Skin of body (tissue), 3 donors: ENCODE measurements at places on chromosomes 5 and 9. TPM values are rescaled to one million over a fixed set of nuclear protein-coding genes. Genes with fewer than 3 reads are reported as not detected.

CRHBP gene
- total RNA-seq, result 0.20 TPM

- no peak for DNase-seq
These were observed 56.8 kb downstream of the MTREX start for GRCh38 chr5:55364537-55365055.

- DNase-seq, result no peak
These were observed 5.7 kb upstream of the AQP7 start for GRCh38 chr9:33408087-33408486.

CDX1 gene
- 0.49 TPM for total RNA-seq

DNA sequence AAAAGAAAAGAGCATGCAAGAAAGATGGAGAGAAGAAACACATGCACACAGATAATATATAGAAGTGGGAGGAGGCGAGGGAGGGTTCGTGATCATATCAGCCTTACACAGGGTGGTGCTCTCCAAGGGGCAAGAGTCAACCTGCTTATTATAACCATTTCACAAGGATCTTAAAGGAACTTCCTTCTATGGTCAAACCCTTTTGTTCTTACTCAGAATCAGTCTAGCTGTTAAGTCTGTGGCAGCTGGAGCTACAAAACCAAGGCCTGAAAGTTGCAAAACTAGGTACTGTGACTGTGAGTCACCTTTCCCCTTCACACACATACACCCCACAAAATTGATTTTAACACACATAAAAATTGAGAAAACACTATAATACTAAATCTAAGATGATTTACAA, 18.5 kb upstream of the ERMP1 start:
- DNase-seq, result no peak

SARDH gene
- 2.6 TPM for total RNA-seq

DNA sequence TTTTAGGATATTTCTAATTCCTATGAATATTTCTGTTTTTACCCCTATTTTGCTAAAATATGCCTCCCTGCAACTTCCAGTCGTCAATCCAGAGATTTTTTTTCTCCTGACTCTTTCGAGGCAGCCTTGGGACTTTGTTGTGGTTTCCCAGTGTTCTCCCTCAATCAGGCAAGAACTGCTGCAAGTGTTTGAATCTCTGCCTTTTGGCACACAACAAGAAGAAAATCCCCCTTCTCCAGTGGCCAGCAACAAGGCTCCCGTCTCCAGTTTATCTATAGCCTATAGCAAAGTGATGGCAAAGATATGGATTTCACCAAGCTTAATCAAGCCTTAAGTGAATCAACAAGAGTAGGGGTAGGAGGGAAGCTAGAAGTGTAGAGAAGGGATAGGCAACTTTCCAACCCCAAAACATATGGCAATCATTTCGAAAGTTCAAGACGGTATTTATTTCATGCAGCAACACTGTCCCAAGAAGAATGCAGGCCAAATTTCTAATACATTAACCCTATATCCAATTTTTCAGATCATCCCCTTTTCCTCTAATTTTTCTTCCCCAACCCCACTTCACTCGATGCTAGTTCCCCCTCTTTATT, 37.7 kb upstream of the PAPPA start:
- peak; percentile 53 for DNase-seq

RGS3 gene
- total RNA-seq, result 42.8 TPM

- DNase-seq, result no peak
These were observed 95.9 kb downstream of the HRH2 start for GRCh38 chr5:175753536-175754402.

DNA sequence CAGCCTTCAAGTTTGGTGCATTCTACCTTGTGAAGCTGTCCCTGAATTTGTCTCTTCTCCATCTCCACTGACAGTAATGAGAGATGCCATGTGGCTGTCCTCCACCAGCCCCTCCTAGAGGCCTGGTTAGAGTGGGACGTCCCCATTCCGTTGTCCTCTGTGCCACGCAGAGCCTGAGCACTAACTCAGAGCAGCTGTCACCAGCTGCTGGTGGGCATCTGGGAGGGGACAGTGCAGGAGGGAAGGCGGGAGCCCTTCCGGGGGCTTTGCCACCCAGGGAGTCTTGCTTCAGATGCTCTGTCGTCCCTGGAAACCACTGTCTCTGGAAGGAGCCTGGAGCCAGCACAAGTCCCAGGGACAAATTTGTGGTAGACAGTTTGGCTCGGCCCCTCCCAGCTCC, 78.6 kb downstream of the PDZD2 start:
- peak; percentile 4 for DNase-seq

TMEM174 gene
- total RNA-seq, result not detected

DNA sequence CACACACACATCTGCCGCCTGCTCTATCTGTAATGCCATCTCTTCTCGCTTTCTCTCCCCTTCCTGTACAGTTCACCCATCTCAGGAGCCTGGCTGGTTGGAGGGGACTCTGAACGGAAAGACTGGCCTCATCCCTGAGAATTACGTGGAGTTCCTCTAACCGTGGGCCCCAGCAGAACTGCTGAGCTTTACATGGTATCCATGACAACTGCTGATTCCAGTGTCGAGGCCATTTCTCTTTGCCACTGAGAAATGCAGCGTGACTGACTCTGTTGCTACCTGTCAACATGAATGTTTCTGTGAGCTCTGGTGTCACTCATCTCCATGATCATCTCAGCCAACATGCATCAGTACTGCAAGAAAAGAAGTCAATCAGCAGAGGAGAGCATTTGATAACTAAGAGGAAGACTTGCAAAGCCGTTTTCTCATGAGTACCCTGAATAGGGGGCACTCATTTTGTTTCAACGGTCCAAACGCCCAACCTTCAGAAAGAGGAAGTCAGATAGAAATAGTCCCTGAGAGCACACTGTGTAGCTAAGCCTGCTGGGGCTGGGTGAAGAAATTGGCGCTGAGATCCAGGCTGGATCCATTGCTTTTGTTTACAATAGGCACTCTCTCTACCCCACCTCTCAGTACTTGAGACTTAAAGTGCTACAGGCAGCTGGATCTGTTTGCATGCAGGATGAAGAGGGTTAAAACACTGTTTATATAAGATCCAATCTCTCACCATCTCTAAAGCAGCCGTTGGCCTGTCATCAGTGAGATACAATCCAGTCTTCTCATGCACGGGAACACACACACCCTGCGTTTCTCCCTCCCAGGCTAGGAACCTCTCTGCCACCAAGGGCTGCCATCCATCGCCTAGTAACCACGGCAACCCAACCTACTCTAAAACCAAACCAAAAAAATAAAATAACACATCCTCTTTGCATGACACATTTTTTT, 180.9 kb downstream of the NR3C1 start:
- no peak for DNase-seq

DNA sequence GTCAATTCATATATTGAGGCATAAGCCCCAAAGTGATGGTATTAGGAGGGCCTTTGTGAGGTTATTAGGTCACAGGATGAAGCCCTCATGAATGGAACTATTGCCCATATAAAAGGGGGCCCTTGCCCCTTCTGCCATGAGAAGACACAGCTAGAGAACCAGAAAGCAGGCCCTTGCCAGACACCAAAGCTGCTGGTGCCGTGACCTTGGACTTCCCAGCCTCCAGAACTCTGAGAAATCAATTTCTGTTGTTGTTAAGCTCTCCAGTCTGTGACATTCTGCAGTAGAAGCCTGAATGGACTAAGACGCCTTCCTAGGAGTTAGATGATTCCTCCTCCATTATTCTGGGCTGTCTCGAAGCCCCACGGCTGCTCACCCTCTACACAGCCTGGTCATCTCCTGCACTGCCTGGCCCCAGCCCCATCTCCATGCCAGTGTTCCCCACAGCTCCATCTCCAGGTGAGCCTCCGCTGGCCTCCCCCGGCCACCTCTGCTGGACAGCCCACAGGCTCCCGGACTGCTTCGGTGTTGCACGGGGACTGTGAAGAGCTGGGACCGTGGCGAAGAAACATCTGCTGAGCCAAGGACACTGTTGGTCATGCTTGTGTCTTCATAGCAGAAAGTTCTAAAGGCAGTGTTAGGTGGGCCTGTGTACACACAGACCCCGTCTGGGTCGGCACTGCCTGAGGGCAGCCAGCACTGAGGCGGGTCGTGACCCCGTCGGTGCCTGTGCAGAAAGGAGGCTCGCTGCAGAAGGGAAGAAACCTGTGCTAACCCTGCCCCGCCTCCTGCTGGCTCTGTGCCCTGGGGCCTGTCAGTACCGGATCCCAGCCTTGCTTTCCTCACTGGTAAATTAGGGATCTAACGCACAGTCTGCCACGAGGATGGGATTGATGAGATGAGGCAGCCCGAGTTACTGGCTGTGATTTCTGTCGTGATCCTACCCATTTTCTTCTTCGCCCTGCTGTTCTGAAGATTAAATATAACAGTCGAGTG, 55.1 kb upstream of the CNOT6 start:
- DNase-seq, result no peak

DNA sequence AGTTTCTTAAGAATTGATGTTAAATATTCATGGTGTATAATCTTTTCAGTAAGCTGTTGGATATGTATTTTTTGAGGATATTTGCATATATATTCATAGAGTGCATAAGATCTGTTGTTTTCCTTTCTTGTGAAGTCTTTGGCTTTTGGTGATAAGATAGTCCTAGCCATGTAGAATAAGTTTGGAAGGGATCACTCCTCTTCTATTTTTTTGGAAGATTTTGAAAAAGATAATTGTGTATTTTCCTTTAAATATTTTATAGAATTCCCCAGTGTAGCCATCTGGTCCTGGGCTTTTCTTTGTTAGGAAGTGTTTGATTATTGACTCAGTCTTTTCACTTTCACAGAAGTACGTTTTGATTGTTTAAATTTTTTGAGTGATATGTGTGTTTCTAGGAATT, 318.8 kb upstream of the CDH10 start:
- DNase-seq, result no peak

- no peak for DNase-seq
These were observed 111.4 kb downstream of the DCP2 start for GRCh38 chr5:113087976-113088514.

GRCh38 chr9:115614326-115614999, 496.5 kb upstream of the TNC start:
- no peak for DNase-seq

ZFP2 gene
- total RNA-seq, result 1.9 TPM

DNA sequence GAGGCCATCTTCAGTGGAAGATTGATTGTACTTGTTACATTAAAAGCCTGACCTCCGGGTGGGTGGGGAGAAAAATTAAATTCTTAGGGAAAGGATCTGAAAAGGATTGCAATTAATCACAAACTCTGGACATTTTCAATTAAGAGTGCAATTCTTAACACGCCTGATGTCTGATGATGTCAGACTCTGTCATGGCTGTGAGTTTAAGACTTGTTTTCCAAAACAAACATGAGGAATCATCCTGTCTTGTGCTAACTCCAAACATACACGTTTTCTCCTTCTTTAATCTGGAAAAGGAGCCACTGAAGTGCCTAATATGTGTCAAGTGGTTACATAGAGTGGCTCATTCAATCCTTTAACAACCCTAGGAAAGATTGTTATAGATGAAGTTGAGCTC, 60.4 kb upstream of the SMIM23 start:
- DNase-seq, result peak; percentile 88

CDK7 gene
- 49.8 TPM for total RNA-seq

LCN15 gene
- not detected for total RNA-seq

SV2C gene
- 0.10 TPM for total RNA-seq

- DNase-seq, result no peak
These were observed 127.2 kb upstream of the SLC44A1 start for GRCh38 chr9:105117234-105117633.
